Hematopoietic multipotent progenitor cell treated with erythropoietin and hydrocortisone succinate and interleukin-3 and kit ligand, for 8 days (in vitro differentiated cells): ENCODE measurements at places on chromosomes 11 and 22.

DNA sequence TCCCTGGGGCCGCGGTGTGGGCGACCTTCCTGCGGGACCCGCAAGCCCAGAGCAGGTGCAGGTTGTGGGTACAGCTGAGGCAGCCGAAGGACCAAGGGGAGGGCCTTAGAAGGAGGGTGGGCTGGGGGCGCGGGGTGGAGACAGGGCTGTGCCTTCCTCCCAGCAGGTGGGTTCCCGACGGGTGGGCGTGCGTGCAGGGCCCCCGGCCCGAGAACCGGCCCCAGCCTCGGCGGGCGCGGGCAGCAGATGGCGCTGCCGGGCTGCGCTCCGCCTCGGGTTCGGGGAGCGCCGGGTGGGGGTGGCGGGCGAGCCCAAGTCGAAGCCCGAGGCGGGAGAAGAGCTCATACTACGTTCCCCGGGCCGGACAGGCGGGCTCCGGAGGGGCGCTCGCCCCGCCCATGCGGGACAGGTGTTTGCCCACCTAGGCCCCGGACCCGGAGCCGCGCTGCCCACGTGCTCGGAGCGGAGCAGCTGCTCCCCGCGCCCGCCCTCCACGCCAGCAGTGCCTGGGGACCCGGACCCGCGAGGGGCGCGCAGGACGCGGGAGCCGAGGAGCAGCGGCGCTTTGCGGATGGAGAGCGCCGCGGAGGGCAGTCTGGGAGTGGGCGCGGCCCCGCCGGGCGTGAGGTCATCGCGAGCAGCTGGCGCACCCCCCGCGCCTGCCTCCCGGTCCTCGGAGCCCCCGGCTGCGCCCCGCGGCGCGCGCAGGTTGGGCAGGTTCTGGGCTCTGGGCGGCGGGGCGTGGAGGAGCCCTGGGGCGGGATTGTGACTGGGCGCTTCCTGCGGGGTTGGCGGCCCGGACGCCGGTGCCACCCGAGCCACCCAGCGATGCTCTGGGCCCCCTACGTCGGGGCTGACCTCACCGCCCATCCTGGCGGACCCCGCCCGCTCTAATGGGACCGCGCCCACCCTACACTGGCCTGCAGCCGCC, 25.3 kb downstream of the DUSP8 start:
- DNase-seq = peak; percentile 23

- DNase-seq = peak; percentile 84
These were observed 2.8 kb downstream of the IL17RA start for GRCh38 chr22:17087498-17088131.

- DNase-seq = no peak
These were observed 483.0 kb downstream of the BRD1 start for GRCh38 chr22:49344656-49345055.

DNA sequence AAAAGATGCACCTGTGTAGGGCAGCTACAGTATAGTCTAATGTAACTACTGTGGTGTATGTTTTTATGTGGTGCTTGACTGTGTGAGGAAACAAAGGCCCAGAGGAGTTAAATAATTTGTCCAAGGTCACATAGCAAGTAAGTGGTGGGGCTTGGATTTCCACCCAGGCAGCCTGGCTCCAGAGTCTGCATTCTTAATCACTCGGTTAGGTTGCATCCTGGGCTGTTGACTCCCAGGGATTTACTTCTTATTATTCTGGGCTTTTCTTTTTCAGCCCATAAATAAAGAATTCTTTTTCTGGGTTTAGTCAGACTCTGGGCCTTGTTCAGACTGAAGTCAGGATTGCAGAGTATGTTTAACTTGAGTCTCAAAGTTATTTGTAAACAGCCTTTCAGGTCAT, 82.1 kb downstream of the ARHGAP42 start:
- DNase-seq = no peak

- DNase-seq = no peak
These were observed 38.4 kb downstream of the RPL27A start for GRCh38 chr11:8720868-8721608.
